ENCODE measurements at places on chromosomes 2 and 18.

GRCh38 chr18:51363384-51363783 is 165.9 kb upstream of the MEX3C start:
- no peak for DNase-seq

- DNase-seq, result no peak
Measured at GRCh38 chr2:237724811-237725478, 73.6 kb upstream of the RBM44 start.

GRCh38 chr2:218745559-218746469 is 35.2 kb downstream of the TTLL4 start:
- DNase-seq, result no peak

- DNase-seq, result no peak
Measured at GRCh38 chr2:117859924-117860647, 45.6 kb downstream of the DDX18 start.

GRCh38 chr18:45749918-45750689 is 26.1 kb downstream of the SLC14A1 start:
- no peak for DNase-seq
